ENCODE measurements at places on chromosomes 2 and 18. TPM values are rescaled to one million over a fixed set of nuclear protein-coding genes. Genes with fewer than 3 reads are reported as not detected.

ALPP gene
- not detected for total RNA-seq

GPAT2 gene
- total RNA-seq: 1.0 TPM

INHA gene
- 0.26 TPM for total RNA-seq

SPAG16 gene
- 43.7 TPM for total RNA-seq

FAM110C gene
- total RNA-seq: not detected

ALPI gene
- total RNA-seq: not detected

KCNE4 gene
- 8.5 TPM for total RNA-seq

TMEM198 gene
- total RNA-seq: 1.3 TPM

SH3RF3 gene
- total RNA-seq: 1.9 TPM

PDIA6 gene
- total RNA-seq: 399 TPM

CGREF1 gene
- total RNA-seq: 0.69 TPM

NT5DC4 gene
- not detected for total RNA-seq

DPP10 gene
- total RNA-seq: not detected

TSPYL6 gene
- total RNA-seq: not detected

RBM44 gene
- total RNA-seq: 0.16 TPM

TET3 gene
- total RNA-seq: 1.7 TPM

SLC30A3 gene
- total RNA-seq: not detected

ORC4 gene
- 8.4 TPM for total RNA-seq

RBBP8 gene
- total RNA-seq: 7.9 TPM

NXPH2 gene
- not detected for total RNA-seq

KCNG3 gene
- total RNA-seq: not detected

SULT1C3 gene
- not detected for total RNA-seq

ZNF519 gene
- total RNA-seq: 1.5 TPM

FNDC4 gene
- total RNA-seq: 19.4 TPM

TOGARAM2 gene
- 0.47 TPM for total RNA-seq

SATB2 gene
- 42.9 TPM for total RNA-seq

SERPINB13 gene
- not detected for total RNA-seq

SLC19A3 gene
- under 0.01 TPM for total RNA-seq

TEX44 gene
- total RNA-seq: not detected

SLC9A2 gene
- total RNA-seq: not detected

ARHGAP15 gene
- total RNA-seq: not detected

CHRND gene
- total RNA-seq: not detected

GAL3ST2 gene
- total RNA-seq: 0.09 TPM

STARD7 gene
- total RNA-seq: 81.0 TPM

CYB5A gene
- total RNA-seq: 85.2 TPM

YPEL5 gene
- 250 TPM for total RNA-seq

SERPINB12 gene
- not detected for total RNA-seq

SCYGR5 gene
- not detected for total RNA-seq

RNASEH1 gene
- total RNA-seq: 24.6 TPM

TBR1 gene
- not detected for total RNA-seq

ANKRD62 gene
- total RNA-seq: not detected

ASXL2 gene
- total RNA-seq: 7.4 TPM

PCARE gene
- not detected for total RNA-seq

OR6B2 gene
- total RNA-seq: not detected

MARCHF7 gene
- 61.5 TPM for total RNA-seq

FBXO15 gene
- total RNA-seq: 0.79 TPM

C2orf78 gene
- not detected for total RNA-seq

HS1BP3 gene
- 29.4 TPM for total RNA-seq
